Stimulated activated CD4-positive, alpha-beta T cell treated with anti-CD3 and anti-CD28 coated beads, Interleukin-2, amount 100 ng/mL, for 24 hours (primary cell): ENCODE measurements at places on chromosomes 7 and 10.

GRCh38 chr10:100742936-100743335, 2.4 kb upstream of the PAX2 start:
- no peak for DNase-seq

- no peak for DNase-seq
Observed at GRCh38 chr10:17872191-17873091, 63.3 kb downstream of the MRC1 start.

DNA sequence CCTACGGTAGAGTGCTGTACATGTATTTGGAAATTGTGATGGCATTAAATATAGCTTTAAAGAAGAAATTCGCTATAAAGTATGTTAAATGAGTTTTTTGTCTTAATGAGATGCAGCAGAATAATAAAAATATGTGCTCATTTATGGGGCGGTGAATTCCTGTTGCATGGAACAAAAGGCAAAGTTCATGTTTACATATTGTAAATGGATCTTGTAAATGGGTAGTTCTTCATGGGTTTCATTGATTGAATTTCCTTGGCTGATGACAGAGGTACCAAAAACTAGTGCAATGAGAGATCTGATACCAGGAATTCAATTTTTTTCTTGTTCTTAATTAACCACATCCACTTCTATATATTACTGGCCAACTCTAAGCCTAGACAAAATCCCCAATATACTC, 284.2 kb downstream of the SUGCT start:
- DNase-seq, result no peak

- no peak for DNase-seq
Observed at GRCh38 chr7:44062903-44063295, 2.5 kb downstream of the PGAM2 start.

DNA sequence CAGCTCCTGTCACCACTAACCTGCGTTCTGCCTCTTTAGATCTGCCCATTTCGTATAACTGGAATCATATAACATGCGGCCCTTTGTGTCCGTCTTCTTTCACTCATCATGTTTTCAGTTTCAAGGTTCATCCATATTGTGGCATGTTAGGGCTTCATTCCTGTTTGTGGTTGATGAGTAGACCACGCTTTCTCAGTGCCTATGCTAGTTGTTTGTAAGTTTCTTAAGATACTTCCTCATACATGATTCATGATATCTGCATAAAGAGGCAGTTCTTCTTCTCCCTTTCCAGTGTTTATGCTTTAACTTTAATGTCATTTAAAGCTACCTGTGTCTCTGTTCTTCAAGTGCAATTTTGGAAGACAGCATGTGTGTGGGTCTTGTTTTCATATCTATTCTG, 79.5 kb upstream of the FAM20C start:
- DNase-seq, result no peak
